ENCODE measurements at places on chromosomes 4 and X.

DNA sequence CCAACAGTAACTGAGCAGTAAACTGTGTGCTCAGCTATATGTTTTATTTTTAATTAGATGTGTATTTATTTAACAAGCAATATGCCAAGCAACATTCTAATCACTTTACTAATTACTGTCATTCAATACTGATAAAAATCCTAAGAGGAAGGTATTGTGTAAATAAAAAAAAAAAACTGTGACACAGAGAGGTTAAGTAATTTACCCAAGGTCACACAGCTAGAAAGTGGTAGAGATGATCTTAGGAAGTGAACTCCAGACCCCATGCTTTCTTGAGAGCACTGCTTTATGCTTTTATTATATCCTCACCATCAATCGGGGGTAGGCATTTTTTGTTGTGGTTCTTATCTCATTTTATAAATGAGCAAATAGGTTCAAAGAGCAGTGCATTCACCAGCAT lies 417.1 kb downstream of the RAB28 start:
- DNase-seq = no peak

DNA sequence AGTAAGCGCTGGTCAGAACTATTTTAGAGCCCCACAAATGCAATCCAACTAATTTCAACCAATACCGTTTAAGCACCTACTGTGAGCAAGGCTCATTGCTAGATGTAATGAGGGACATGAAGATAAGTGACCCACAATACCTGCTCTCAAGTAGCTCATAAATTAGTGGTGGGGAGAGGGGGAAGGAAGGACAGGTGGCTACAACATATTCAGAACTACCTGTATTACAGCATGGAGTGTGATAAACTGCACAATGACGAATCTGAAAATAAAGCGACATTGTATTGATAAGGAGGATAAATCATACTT lies 311.6 kb upstream of the DIAPH2 start:
- DNase-seq = no peak

GRCh38 chrX:15913146-15913545 lies 58.5 kb upstream of the AP1S2 start:
- DNase-seq = no peak

DNA sequence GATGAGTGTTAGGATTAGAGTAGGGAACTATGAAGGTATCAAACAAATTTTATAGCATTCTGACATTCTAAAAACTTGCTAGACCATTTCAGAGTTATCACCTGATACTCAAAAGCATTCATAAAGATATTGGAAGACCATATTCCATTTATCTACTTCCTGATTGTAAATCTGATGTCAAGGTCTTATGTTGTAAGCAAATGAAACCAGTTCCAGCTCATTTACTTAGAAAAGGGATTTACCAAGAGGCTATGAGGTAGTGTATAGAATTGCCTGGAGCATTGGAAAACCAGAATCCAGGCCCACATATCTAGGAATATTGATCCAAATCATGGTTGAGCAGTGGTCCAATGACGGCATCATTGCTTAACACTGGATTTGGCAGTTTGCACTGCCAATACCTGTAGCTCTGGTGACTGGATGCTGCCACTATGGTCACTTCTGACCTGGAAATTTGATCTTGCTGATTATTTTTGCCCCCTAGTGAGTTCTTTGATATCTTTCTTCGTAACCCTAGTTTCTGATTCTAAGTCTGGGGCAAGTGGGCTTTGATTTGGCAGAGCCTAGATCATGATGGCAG lies 25.4 kb downstream of the ARFIP1 start:
- DNase-seq = no peak

GRCh38 chr4:179605196-179605595 lies 2163.0 kb upstream of the AGA start:
- DNase-seq = no peak
